Neuronal stem cell (in vitro differentiated cells): ENCODE measurements at places on chromosomes 6 and 20.

GRCh38 chr6:38997128-38997761 lies 51.3 kb upstream of the GLP1R start:
- DNase-seq: peak; percentile 39

GRCh38 chr6:25175196-25175595 lies 104.0 kb upstream of the CARMIL1 start:
- DNase-seq: no peak

DNA sequence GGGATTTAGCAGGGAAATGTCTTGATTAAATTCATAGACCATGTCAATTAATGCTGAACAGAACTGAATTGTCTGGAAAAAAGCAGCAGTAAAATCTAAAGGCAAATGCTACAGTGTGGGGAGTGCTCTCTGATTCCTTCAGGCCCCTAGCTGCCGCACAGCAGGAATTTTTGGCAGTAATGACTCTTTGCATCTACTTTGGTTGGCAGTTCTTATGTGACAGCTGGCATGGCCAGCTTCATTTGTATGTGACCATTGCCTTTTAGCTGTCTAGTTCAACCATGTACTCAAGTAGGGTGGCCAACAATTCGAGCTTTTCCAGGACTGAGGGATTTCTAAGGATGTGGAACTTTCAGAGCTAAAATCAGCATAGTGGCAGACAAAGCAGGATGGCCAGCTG lies 499.1 kb upstream of the MAN1A1 start:
- no peak for DNase-seq

GRCh38 chr6:20715135-20715806 lies 181.0 kb downstream of the CDKAL1 start:
- DNase-seq: no peak

DNA sequence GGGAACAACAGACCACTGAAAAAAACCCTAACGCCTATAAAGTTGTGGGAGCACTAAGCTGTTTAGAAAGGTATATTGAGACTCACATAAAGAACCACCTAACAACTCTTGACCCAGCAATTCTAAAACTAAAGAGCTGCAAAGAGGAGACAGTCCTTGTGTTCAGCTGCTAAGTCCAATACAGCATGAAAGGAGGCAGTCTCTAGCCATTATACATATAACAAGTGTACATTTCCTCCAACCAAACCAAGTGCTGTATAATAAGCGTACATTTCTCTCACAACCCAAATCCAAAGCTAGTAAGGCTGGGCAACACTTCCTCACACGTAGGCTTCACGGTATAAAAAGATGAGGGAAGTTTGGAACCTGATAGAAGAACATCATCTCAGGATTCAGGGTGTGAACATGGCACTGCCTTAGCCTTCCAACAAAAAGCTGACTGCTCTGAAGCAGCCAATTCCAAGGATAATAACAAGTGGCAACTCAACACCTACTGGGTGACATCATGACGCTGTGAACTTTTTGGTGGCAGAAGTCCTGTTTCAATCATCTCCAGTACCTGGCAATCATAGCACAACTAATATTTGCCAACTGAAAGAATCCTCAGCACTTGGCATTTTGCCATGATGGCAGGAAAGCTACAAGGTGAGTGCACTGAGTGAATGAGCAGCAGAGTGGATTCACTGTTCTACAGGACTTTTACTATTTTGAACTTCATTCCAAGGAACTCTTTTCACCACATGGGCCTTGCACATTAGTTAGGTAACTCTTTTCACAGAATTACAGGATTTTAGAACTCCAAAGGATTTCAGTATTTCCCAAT lies 16.6 kb downstream of the TBC1D20 start:
- no peak for DNase-seq

DNA sequence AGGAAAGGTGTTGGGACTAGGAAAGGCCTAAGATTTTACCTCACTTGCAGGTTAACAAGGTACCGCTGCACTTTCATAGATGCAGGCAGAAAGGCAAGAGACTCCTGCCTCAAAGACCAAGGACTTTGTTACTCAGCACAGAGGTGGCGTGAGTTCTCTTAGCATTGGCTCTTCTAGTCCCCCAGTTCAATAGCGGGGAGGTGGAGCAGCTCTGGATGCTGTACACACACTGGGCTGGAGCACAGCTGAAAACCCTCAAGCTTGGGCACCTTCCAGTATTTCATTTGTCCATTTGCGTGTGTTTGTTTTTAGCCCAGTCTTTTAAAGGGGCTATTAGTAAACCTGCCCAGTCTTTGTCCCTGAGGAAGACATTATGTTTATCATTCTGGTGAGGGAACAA lies 345.2 kb downstream of the FARS2 start:
- no peak for DNase-seq

GRCh38 chr6:8065519-8065911 lies 1.3 kb upstream of the BLOC1S5 start:
- DNase-seq: no peak

- DNase-seq: no peak
These were observed 11.5 kb upstream of the CST7 start for GRCh38 chr20:24937579-24937978.

GRCh38 chr6:143555071-143555492 lies 43.6 kb upstream of the FUCA2 start:
- no peak for DNase-seq

DNA sequence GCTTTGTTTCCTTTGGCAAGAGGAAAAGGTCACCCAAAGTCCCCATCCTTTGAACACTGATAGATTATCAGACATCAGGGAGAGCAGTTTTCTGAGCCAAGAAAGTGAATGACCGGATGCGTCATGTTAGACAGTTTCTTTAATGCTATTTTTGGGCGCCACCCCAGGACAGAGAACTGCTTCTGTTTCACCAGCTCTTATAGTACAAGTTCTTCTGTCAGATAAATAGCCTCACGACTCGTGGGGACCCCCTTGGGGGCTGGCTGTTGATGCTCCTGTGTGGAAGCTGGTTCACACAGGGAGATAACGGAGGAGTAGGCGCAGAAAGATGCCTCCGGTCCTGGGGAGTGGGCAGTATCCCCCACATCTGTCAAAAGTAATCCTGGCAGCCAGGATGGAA lies 54.6 kb downstream of the NPEPL1 start:
- DNase-seq: no peak

GRCh38 chr6:170117111-170117972 lies 173.5 kb downstream of the DLL1 start:
- no peak for DNase-seq

- no peak for DNase-seq
These were observed 10.1 kb downstream of the TGM3 start for GRCh38 chr20:2305946-2306345.

- no peak for DNase-seq
These were observed 1.7 kb upstream of the CNKSR3 start for GRCh38 chr6:154512201-154512600.

DNA sequence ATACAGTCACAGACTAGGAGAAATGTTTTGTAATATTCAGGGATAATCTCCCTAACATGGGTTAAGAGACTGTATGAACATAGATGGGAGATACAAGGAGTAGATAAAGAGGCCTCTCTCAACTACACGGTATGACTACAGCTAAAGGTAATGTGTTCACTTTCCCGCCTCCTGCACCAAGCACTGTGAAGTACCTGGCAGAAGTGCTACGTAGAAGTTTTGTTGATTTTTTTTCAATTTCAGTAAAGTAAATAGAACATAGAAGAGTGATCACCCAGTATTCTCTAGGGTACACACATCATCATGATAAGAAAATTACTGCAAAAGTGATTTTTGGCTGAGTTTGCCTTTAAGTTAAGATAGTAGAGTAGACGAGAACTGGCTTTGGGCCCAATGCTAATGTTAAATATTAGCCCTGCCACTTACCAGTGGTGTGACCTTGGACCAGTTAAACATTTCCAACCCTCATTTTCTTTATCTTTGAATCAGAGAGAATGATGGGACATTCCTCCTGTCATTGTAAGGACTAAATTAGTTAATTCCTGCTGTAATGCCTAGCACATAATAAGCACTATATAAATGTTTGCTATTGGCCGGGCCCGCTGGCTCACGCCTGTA lies 183.6 kb downstream of the COL9A1 start:
- no peak for DNase-seq

GRCh38 chr20:19750907-19751636 lies 7.0 kb upstream of the RIN2 start:
- no peak for DNase-seq
